ENCODE measurements at places on chromosomes 13 and 19.

GRCh38 chr13:79812070-79812850 lies 331.3 kb downstream of the NDFIP2 start:
- no peak for DNase-seq

DNA sequence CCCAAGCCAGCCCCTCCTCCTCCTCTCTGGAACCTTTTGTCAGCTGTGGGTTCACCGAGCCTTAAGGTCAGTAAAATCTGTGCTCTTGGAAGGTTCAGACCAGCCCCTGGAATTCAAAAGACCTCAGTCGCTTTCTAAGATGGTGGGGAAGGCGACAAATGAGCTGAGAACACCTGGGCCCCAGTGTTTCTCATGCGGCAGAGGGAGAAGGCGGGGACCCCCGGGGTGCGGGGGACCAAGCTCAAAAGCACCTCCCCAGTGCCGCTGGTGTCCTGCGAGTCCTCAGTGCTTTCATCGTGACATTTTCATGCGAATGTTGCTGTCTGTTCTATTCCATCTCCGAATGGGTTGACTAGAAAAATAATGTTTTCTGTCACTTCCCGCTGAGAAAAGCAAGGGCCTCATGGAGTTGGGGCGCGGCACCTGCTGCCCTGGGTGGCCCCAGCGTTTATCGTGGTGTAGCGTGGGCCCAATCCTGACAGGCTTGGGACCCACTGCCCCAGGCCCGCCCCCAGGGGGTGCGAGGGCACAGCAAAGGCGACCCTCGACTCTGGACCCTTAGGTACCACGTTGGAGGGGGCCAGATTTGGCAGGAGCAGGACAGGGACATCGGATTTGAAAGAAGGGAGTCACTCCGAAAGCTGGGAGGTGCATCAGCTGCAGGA lies 751 bp upstream of the NTN5 start:
- DNase-seq, result no peak

DNA sequence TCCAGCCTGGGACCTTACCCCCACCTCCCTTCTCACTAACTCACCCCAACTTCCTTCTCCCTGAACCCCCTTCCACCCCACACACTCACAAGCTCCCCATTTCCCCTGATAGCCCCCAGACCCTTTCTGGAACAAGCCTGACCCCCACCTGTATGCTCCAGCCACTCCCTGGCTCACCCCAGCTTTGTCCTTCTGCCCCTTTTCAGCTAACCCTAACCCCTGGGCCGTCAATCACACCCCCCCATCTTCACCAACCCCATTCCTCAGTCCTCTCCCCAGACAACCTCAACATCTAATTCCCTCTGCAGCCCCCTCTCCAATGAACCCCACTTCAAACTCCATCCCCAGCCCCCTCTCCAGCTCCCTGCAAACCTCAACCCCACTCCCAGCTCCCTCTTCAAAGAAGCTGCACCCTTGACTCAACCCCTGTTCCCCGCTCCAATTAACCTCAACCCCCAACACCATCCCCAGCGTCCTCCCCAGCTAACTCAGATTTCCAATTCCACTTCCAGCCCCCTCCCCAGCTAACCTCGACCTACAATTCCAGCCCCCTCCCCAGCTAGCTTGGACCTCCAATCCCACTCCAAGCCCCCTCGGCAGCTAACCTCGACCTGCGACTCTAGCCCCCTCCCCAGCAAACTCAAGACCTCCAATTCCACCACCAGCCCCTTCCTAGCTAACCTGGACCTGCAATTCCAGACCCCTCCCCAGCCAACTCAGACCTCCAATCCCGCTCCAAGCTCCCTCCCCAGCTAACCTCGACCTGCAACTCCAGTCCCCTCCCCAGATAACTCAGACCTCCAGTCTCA lies 929 bp downstream of the GNG7 start:
- DNase-seq, result no peak

GRCh38 chr13:46934749-46935148 lies 37.9 kb upstream of the HTR2A start:
- no peak for DNase-seq

GRCh38 chr13:114212158-114212495 lies 22.6 kb upstream of the CDC16 start:
- no peak for DNase-seq

DNA sequence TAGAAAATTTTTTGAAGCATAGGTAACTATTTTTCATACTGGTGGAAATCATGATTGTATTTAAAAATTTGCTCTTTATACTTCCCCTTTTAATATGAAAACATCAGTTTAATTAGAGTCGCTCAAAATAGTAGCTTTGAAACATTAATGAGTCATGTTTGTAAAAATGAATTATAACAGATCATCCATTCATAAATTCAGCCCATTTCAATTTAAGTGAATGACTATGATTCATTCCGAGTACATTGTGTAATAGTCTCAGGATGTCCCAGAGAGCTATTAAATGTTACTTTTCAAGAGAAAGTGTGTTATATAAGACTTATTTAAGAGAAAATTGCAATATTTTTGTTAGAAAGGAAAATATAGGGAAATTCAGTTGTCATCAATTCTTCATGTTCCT lies 111.0 kb downstream of the FNDC3A start:
- DNase-seq, result no peak

DNA sequence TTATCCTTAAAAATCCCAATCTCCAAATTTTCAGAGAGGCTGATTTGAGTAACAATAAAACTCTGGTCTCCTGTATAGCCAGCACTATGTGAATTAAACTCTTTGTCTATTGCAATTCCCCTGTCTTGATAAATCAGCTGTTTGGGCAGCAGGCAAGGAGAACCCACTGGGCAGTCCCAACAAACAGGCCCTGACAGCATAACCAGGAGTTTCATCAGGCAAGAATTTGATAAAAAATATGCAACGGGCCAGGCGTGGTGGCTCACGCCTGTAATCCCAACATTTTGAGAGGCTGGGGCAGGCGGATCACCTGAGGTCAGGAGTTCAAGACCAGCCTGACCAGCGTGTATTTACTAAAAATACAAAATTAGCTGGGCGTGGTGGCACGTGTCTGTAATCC lies 42.1 kb downstream of the STK24 start:
- DNase-seq, result no peak

DNA sequence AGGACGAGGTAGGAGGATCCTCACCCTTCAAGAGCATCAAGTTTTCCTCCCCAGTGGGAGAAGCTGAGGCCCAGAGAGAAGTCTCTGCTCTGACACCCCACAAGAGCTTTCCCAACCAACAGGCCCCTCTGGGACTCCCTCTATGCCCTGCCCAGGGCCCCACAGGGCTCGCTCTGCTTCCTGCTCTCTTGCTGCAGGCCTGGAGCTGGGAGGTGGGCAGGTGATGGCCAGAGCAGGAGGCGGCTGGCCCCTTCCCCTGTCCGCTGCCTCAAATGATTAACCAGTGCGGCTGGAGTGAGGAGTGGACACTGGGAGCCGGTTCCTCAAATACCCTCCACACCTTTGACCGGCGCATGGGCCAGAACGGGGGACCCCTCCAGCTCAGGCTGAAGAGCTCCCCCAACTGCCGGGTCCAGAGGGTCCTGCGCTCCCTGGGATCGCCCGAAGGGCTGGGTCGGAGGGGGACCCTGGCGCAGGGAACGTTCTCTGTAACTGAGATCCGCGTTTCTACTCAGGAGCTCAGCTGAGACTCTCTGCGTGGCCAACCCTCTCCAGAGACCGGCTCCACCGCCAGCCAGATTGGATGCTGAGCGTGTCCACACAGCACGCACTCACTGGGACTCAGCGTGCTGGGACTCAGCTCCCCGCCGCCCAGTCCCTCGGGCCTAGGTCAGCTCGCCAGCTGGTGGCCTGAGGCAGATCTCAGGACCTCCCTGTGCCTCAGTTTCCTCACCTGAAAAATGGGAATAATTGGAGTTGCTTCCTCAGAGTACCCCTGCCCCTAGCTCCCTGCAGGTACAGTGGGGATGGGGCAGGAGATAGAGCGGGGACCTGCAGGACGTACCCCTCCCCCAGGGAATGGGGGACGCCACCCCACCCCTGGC lies 6.7 kb upstream of the ONECUT3 start:
- no peak for DNase-seq

DNA sequence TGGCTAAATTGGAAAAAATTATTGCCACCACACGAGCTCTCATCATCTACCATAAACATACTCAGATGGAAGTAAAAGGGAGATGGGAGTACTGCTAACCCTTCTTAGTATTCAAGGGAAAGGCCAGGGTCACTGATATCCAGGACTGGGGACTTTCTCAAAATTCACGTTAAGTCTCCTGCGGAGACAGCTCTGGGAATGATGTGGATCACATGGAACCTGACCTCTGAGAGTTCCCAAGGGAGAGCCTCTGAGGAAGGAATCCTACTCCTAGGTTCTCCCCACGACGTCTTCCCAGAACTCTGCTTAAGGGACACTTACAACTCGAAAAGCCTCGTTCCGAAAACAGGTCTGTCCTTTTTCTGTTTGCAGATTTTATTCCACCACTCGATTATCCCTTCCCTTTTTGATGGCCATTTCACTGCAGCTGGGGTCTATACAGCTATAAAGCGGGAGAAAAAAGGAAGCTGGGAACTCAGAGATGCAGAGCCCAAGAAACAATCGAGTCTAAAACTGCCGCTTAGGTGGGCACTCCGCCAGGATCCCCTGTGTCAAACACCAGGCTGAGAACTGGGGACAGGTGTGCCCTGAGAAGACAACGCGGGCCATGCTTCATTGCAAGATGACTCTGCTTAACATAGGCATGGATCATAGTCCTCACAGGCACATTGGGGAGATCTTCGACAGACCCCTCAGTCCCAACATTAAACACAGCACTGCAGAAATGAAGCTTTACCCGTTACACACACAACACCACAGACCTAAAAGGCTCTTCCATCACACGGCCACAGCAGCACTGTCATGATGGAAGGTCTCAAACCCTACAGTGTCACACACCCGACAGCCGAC lies 823 bp upstream of the ZNF567 start:
- no peak for DNase-seq

DNA sequence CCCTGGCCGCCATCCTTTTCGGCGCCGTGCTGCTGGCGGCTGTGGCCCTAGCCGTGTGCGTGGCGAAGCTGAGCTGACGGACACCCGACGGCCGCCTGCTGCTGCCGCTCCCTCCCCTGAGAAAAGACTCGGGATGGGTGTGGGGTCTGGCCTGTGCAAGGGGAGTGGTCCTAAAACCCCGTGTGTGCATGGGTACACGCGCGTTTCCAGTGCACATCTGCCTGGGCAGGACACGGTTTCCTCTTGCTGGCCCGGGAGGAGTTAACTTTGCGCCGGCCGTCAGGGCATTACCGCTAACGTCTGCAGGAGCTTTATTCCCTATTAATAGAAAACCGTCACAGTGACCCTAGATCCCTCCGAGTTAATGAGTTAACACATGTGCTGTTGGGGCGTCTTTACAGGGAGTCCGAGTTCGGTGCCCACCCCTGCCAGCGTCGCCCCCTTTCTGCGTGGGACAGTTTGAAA lies 1.3 kb downstream of the RGS9BP start:
- DNase-seq, result no peak

DNA sequence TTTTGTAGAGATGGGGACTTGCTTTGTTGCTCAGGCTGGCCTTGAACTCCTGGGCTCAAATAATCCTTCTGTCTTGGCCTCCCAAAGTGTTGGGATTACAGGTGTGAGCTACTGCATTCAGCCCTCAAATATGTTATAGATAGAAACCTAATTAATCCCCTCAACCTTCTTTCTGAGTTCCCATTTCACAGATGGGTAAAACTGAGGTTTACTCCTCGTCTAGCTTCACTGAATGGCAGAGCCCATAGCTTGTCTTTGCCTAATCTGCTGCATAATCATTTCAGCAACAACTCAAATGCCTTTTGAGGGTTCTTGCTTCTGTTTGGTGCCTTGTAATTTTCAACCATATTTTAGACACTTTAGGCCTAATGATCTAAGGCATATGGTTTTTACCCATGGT lies 36.0 kb upstream of the ADGRE1 start:
- no peak for DNase-seq

GRCh38 chr13:30872685-30873461 lies 33.2 kb upstream of the MEDAG start:
- peak; percentile 37 for DNase-seq

DNA sequence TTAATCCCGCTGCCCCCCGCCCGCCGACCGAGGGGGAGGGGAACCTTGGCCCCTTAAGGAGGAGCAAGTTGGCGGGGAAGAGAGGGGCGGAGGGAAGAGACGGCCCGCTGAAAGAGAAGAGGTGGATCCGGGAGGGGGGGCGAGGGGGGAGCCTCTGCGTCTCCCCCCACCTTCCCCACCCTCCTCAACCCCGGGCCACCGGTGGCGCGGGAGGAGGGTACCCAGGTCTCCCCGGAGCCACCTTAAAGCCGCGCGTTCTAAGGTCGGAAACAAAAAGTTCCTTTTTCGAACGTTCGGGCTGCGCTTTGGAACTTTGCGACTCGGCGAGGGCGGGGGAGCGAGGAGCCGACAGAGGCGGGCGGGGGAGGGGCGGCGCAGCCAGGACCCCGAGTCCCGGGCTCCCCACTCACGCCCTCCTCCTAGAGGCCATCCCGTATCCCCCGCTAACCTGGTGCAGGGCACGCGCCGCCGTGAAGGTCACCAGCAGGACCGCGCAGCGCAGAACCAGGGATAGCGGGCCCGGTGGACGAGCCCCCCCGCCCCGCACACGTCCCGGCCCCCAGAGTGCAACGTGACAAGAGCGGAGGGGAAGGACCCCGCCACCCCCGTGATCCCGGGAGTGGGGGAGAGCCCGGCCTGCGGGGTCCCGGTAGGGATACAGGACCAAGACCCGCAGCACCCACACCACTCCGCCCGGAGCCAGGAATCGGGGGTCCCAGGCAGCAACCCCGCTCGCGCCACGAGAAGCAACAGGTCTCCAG lies 659 bp downstream of the ERF start:
- DNase-seq, result peak; percentile 76

GRCh38 chr13:49374585-49375290 lies 69.1 kb downstream of the CAB39L start:
- DNase-seq, result no peak

DNA sequence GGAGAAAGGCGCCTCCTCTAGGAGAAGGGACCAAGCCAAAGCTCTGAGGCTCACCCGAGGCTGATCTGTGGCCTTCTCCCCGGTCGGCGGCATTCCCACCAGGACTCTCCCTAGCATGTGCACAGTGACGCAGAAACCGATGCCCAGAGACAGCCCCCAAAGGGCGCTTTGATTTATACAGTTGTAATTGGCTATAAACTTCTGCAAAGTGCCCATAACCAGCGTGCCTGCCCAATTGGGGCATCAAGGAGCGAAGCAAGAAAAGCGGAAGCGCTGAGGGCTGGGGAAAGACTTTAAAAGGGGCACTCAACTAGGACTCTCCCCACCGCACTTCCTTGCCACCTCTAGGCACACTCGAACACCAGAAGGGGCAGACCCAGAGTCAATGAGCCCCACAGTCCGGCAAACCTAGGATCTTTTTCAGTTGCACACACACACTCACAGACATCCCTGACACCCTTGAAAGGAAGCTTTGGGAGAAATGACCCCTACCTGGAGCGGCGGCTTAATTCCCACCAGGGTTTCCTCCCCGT lies 1.8 kb downstream of the CDX2 start:
- DNase-seq, result no peak

Data from endothelial cell (in vitro differentiated cells).